Activated T-helper 1 cell treated with anti-CD3 and anti-CD28 coated beads, Interleukin-12 subunit alpha, Interleukin-12 subunit beta, Interleukin-2, Interleukin-4 antibody, amounts not matched to agents 30 ng/mL and 10 ng/mL and 1 ng/mL, durations not matched to agents 14 hours and 24 hours and 36 hours (primary cell): ENCODE measurements at places on chromosomes 12 and 14. TPM values are rescaled to one million over a fixed set of nuclear protein-coding genes. Genes with fewer than 3 reads are reported as not detected.

DNA sequence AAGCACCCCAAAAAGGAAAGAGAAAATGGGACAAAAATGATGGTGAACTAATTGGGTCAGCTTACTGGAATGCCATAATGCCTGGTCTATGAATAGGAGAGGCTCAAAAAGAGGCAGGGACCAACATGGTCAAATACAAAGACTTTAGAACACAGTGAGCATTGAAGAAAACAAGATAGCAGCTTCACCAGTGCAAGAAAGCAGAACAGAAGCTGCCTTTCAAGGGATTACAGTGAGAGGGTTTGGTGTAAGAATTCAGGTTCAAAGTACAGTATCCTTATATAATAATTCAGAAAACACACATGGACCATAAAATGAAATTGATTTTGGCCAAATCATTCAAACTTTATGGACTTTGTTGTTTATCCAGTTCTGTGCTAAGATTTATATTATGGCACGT lies 162.1 kb downstream of the NAV3 start:
- DNase-seq, result no peak

DNA sequence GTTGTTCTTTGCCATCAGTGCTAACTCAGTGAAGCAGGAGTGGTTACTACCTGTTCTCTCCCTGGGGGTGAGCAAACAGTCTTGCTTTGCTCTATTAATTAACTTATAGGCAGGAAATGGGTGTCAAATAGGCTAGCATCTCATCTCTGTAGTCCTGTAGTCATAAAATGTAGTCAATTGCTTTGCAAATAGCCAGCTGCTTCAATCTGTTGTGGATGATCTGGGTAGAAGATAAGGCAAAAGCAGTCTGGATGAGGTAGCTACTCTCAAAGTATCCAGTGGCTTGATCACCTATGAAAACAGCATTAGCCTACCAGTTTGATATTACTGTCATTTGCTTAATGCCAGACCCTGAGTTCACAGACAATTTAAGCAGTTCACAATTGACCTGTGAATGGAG lies 369.0 kb upstream of the TMTC1 start:
- no peak for DNase-seq

The DPF3 gene
- 2.8 and 4.3 TPM in 2 replicates for total RNA-seq

The PTPRO gene
- 0.22 and 0.26 TPM in 2 replicates for total RNA-seq

DNA sequence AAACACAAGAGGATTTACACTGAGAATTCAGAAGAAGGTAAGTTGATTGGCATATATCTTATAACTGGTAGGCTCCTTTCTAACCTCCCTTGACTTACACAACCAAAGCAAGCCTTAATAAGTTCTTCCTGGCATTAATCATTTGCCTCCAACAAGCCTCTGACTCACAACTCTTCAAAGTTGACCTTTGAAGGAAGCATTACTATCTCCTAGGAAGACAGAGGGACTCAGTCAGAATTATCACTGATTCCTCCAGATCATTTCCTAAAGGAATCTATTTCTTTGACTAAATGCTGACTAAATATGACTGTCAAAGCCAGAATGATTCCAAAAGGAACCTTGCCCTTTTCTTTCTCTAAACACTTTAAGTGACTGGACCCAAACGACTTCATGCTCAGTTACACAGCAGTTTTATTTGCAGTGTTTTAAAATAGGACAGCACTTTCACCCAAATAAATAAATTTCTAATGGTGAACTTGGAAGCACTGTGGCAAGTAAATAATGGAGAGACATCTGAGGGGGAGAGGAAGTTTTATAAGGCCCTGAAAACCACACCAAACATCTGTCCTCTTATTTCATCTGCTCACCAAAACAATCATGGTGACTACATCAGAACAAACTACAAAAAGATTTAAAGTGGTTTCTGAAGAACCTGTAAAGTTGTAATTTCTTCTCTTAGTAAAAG lies 128.2 kb downstream of the KLHL28 start:
- DNase-seq, result no peak

GRCh38 chr12:54398218-54398617 lies 13.7 kb upstream of the ZNF385A start:
- DNase-seq, result no peak

- no peak for DNase-seq
Measured at GRCh38 chr12:93127582-93128331, 198.7 kb upstream of the EEA1 start.

DNA sequence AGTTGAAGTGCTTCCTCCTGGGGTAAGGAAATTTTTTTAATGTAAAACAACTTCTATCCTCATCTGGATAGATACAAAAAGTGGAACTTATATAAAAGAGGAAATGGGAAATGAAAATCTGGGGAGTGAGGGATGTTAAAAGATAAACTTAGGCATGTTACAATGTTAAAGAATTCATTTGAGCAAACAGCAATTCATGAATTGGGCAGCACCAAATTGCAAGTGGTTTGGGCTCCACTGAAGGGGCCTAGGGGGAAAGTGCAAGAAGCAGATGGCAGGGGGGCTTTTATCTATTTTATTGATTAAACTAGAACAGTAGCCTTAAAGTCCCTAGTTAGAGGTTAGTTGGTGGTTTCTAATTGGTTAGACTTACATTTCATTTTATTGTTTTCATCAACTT lies 118.1 kb upstream of the NAP1L1 start:
- DNase-seq, result no peak

The CMA1 gene
- total RNA-seq, result not detected in 2 replicates

The FANCM gene
- 15.8 and 18.3 TPM in 2 replicates for total RNA-seq

- no peak for DNase-seq
Measured at GRCh38 chr12:28343713-28344112, 153.5 kb downstream of the CCDC91 start.

GRCh38 chr12:94587266-94588241 lies 62.8 kb downstream of the TMCC3 start:
- no peak for DNase-seq

The LHX5 gene
- not detected in 2 replicates for total RNA-seq

GRCh38 chr14:63443361-63443760 lies 99.8 kb downstream of the PPP2R5E start:
- no peak for DNase-seq

The GUCY2C gene
- not detected in 2 replicates for total RNA-seq

The ARHGAP5 gene
- 28.2 and 31.8 TPM in 2 replicates for total RNA-seq

GRCh38 chr12:49680075-49680474 lies 27.1 kb downstream of the FMNL3 start:
- no peak for DNase-seq

DNA sequence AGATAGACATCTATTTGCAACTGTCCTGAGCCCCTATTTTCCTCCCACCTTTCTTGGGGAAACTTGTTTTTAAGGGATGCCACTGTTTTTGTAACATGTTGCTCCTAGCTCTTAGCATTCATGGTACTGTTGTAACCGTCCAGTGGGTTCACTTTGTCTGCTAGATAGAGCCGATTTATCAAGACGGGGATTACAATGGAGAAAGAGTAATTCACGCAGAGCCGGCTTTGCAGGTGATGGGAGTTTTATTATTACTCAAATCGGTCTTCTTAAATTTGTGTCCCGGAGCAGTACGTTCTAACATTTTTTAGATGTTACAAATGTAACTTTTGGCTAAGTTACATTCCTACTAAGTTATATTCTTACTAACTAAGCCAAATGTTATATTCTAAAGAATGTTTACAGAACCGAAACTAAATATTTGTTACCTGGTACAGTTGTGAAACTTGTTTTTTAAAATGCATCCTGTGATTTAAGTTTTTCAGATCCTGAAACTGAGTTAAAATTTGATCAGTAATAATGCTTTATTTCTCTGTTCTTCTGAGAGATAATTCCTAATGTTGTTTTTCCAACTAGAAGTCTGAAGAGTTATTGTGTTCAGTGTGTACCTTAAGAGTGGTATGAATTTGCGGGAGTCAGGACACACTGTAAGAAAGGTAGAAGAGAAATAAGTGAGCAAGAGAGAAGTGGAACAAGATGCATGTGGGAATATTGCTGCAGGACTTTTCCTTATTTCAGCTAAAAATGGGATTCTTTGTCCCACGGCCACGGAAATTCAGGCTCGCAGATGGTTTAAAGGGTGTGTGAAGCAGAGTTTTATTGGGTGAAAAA lies 20.6 kb upstream of the CLEC2D start:
- no peak for DNase-seq

DNA sequence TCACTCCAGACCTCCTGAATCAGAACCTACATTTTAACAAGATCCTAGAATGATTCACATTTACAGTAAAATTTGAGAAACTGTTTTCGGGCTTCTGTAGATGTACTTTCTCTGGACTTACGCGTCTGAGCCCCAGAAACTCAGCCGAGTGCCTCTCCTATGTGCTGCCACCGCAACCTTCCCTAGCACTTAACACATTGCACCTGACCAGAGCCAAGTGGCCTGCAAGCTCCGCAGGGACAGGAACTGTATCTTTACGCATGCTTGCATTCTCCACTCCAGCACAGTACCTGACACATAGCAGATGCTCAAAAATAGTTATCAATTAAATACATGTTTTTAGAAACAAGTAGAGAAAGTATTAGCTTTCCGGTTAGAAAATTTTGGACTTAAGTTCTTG lies 1.2 kb downstream of the SMCO2 start:
- no peak for DNase-seq

DNA sequence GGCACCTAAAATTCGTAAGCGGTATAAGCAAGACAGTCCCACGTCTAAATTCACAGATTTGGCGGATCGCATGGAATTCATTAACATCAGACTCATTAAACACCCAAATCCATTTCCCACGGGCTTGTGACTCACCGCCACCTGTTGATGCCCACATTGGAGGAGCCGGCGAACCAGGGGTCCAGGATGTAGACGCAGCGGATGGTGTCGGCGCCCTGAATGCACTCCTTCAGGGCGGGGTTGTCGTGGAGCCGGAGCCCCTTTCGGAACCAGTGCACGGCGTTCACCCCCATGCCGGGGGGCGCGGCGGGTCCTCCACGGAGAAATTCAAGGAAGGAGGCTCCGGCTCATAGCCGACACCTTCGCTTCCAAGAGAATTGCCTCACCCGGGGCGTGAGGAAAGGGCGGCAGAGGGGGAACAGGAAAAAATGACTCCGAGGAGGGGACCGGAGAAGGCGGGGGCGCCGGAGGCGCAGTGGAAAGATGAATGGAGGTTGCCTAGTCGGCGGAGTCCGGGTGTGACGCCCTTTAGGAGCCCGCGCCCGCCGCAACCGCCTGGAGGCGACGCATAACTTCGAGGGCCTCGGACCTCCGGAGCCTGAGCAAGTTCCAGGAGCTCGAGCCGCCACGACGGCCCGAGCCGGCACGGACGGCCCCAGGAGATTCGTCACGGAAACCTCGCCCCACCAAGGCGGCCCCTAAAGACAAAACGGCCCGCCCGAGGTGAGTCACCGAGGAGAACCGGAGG lies 506 bp downstream of the CRY1 start:
- DNase-seq, result peak; percentile 29

The AACS gene
- total RNA-seq, result 26.7 and 27.8 TPM in 2 replicates

The ACACB gene
- 5.0 and 6.9 TPM in 2 replicates for total RNA-seq

The TEX52 gene
- 0.17 TPM in 1 of 2 replicates, not detected in the other for total RNA-seq

GRCh38 chr14:67060546-67060945 lies 128.7 kb upstream of the GARIN2 start:
- no peak for DNase-seq

The SSTR1 gene
- total RNA-seq, result not detected in 2 replicates

DNA sequence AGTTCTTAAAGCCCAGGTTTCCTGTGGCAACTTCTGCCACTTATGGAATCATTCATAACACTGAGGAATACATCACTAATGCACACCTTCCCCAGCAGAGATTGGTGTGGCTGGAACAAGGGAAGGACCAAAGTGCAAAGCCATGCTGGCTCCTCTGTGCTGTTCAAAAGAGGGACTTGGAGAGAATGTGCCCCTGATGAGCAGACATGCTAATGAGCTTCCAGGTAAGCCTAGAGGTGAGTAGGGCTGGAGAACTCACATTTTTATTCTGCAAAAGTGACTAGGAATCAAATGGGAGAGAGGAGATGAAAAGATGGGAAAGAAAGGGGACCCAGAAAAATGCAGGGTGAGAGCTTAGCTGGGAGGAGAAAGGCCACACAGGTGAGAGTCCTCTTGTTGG lies 289.7 kb downstream of the TTC8 start:
- no peak for DNase-seq

- no peak for DNase-seq
Measured at GRCh38 chr12:28413460-28414109, 223.3 kb downstream of the CCDC91 start.

DNA sequence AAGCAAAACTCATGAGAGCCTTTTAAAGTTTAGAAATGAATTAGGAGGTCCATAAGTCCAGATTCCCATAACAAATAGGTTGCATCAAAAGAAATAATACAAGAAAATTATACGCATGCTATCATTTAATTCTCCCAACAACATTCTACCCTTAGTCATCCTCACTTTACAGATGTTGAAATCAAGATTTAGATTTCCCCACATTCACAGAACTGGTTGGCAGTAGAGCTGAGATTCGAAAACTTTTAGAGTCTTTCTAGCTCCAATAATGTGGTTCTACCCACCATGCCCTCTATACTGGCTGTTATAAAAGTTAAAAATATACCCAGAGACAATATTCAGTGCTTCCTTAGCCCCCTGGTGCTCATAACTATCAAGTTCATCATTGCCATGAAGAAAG lies 56.6 kb upstream of the METAP2 start:
- DNase-seq, result no peak
